ENCODE measurements at places on chromosomes 6 and 20.

GRCh38 chr6:20722455-20722854 is 188.2 kb downstream of the CDKAL1 start:
- no peak for DNase-seq

GRCh38 chr20:61682114-61682995 is 383.3 kb downstream of the TAF4 start:
- DNase-seq = no peak

GRCh38 chr6:123598011-123598410 is 38.7 kb downstream of the TRDN start:
- DNase-seq = no peak

GRCh38 chr20:56952258-56953047 is 314.0 kb downstream of the BMP7 start:
- DNase-seq = no peak

DNA sequence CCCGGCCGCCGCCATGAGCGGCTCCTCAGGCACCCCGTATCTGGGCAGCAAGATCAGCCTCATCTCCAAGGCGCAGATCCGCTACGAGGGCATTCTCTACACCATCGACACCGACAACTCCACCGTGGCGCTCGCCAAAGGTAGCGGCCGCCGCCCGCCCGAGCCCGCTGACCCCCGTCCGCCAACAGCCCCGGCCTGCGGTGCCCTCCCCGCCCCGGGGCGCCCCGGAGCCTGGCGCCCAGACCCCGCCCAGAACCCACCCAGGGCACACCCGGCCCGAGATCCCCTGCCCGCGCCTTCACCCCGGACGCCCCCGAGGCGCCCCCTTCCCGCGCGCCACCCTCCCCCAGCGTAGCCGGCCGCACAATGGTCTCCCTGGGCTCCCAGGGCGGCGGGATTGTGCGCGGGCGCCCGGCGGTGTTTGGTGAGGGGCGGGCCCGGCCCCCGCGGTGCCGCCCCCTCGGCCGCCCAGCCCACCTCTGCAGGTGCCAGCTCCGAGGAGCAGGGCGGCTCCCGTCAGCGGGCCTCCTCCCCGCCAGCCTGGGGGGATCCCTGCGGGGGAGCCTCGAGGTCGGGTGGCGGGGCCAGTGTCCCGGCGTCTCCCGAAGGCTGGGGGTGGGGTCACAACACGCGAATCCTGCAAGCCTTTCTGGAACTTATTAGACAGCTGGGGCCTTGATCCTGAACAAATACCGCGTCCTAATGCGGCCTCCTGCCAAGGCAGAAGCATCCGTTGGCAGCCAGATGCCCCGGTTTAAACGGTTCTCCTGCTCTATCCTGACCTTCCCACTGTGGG is 577 bp downstream of the LSM14B start:
- no peak for DNase-seq

DNA sequence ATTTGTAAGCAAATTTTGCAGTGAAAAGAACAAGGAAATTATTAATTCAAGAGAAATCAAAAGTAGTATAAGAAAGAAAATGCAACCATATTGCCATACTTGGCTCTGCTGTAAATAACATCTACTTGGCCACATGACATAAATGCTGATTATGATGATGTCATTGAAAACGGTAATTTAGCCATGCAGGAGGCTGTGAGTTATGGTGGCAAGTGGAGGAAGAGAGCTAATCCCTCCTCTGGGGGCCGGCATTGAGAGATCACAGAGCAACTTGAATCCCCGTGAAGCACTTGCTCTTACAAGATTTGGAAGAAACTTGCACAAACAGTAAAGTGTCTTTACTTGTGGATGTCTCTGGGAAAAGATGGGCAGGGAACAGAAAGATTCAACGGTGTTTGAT is 456.6 kb downstream of the PREX1 start:
- no peak for DNase-seq

GRCh38 chr6:37579444-37580067 is 79.9 kb upstream of the CCDC167 start:
- no peak for DNase-seq
